ENCODE measurements at places on chromosomes 13 and 19.
A peak's percentile ranks its signal among the peaks of the same experiment; 100 is the strongest.

GRCh38 chr13:97067017-97067895 is 73.0 kb upstream of the OXGR1 start:
- peak; percentile 7 for DNase-seq

GRCh38 chr19:55186080-55186479 is 6.0 kb upstream of the SYT5 start:
- DNase-seq: no peak

GRCh38 chr13:30755678-30756077 is 20.3 kb downstream of the ALOX5AP start:
- no peak for DNase-seq

- DNase-seq: no peak
Measured at GRCh38 chr13:31769575-31769974, 30.2 kb downstream of the RXFP2 start.

DNA sequence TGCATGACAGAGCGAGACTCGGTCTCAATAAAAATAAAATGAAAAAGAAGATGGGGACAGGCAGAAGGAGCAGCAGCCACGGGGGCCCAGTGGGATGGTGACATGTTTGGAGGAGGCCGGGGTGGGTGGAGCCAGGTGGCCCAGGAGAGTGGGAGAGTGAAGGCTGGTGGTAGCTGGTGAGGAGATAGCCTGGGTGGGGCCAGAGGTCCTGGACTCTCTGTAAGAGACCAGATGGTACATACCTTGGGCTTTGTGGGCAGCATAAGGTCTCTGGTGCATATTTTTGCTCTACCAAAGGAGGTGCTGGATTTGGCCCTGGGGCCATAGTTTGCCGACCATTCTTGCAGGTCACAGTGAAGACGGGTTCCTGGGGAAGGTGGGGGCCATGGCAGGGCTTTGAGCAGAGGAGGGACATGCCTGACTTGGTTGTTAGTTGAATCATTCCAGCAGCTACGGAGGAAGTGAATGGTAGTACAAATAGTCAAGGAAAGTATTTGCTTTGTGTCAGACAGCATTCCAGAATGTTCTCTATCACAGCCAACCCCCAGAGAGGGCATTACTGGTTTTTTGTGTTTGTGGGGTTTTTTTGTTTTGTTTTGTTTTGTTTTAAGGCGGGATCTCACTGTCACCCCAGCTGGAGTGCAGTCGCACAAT is 69.1 kb downstream of the ARHGEF18 start:
- no peak for DNase-seq

GRCh38 chr13:36819739-36820090 is 693 bp downstream of the RFXAP start:
- DNase-seq: peak; percentile 4

DNA sequence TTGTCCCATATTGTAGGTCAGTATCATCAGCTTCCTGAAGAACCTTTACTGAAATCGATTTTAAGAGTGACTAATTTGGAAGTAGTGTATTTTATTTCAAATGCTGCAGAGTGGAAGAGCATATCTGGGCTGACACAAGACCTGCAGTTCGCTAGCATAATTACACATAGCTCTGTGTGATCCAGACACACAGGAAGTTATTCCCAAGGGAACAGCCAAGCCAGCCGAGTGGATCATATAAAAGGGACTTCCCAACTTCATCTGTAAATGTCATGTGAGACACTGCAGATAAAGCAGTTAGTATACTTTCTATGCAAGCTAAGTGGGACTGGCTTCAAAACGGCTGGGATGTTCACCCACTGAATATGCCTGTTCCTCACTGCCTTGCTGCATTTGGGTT is 760.4 kb downstream of the SLITRK1 start:
- DNase-seq: no peak

DNA sequence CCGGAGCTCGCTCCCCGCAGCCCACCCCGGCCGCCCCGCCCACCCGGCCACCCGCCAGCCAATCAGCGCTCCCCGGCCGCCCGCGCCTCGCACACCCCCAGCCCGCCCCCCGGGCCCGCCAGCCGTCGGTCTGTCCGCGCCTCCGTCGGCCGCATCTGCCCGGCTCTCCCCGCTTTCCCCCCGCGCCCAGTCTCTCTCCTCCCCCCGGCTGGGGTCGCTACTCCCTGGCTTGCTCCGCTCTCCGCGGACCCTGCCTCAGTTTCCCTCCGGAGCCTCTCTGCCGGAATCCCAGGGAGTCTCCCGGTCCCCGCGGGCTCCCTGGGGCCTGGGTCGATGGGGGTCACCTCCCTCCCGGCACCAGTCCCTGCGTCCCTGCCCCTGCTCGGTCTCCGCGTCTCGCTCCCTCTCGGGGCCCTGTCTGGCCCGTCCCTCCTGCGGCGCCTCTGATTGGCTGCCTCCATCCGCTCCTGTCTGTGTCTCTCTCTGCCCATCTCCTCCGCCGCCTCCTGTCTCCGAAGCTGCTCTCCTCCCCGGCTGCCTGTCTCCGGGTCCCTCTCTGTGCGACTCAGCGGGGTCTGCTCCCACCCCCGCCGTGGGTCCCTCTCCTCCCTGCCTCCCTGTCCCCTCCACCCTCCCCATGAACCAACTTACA is 484 bp downstream of the IL11 start:
- DNase-seq: peak; percentile 90

- peak; percentile 61 for DNase-seq
Measured at GRCh38 chr13:43132257-43132656, 108.9 kb downstream of the DNAJC15 start.

DNA sequence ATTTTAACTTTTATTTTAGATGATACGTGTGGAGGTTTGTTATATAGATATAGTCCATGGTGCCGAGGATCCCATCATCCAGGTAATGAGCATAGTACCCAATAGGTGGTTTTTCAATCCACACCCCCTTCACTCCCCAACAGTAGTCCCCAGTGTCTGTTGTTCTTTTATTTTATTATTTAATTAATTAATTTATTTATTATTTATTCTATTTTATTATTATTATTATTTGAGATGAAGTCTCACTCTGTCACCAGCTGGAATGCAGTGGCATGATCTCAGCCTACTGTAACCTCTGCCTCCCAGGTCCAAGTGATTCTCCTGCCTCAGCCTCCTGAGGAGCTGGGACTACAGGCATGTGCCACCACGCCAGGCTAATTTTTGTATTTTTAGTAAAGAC is 2086.2 kb downstream of the PCDH9 start:
- no peak for DNase-seq

- DNase-seq: no peak
Measured at GRCh38 chr13:100738176-100738855, 63.7 kb upstream of the TMTC4 start.

DNA sequence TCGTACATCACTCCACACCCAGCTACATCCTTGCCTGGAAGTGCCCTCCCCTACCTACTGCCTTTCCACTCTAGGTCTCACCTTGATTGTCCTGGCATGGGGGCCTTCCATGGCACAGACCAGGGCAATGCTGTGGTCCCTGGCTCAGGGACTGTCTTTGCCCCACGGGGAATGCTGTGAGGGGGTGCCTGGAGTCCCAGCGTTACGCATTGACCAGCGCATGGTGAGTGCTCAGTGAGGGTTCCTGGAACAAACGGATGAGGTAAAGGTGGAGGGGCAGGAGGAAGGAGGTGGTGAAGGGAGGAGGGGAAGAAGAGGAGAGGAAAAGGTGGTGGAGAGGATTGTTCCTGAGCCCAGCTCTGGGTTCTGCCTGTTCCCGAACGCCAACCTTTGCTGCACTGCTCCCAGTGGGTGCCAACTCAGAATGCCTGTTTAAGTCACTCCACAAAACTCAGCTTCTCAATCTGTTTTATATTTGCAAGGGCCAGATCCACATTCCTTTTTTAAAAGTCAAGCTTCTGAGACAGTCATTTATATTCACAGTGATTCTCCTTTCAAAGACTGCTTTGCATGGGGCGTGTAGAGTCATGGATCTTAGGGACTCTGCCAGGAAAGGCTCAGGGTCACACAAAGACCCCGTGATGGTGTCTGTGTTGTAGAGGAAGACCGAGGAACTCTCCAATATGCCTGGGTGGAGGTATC is 40.8 kb downstream of the CHST8 start:
- DNase-seq: no peak

DNA sequence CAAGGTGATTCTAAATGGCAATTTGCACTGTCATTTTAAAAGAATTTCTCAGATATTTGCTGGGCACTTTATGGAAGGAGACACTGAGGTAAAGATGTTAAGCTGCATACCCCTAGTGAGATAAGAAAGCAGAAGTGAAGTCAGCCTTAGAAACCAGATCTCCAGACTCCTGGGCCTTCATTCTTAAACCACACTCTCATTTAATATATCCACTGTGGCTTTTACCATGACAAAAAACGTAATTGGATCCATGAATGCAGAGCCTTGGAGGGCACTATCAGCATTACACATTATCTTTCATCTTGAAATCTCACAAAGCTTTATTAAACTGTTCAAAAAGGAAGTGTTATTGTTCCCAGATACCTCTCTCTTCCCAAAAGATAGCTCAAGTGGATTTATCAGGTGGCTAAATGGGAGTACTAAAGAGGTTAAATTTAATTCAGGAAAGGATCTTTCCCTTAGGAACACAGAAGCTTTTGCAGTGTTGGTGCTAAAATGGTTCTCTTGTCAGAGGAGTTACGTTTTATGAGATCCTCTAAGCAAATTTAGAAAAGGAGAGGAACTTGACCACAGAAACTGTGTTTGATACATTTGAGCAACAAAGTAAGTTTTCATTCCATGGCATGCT is 1060.4 kb downstream of the EFNB2 start:
- DNase-seq: no peak

DNA sequence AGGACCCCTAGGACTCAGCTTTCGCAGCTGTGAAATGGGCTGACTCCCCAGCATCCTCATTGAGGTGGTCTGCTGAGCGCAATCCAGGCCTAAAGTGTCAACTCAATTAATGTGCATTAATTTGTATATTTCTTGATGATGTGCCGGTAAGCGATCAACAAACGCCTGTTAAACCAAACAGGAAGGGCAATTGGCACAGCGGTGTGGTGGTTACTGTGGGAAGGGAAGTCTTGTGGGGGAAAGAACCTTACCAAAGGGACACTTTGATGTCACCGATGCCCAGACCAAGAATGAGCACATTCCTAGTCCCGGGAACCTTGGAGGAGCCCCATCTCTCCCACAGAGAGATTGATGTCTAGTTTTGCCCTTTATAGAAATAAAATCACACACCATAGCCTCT is 1.6 kb downstream of the JAK3 start:
- no peak for DNase-seq

GRCh38 chr19:2453431-2454025 is 3.2 kb downstream of the LMNB2 start:
- no peak for DNase-seq

- no peak for DNase-seq
Measured at GRCh38 chr13:90872491-90873025, 474.9 kb upstream of the MIR17HG start.

- DNase-seq: no peak
Measured at GRCh38 chr13:51541037-51541436, 43.2 kb upstream of the WDFY2 start.

- no peak for DNase-seq
Measured at GRCh38 chr13:113537909-113538688, 46.5 kb upstream of the TFDP1 start.

GRCh38 chr19:37654629-37655300 is 500 bp downstream of the ZFP30 start:
- peak; percentile 42 for DNase-seq

GRCh38 chr13:75986818-75987217 is 350.7 kb downstream of the LMO7 start:
- DNase-seq: no peak

- DNase-seq: no peak
Measured at GRCh38 chr13:112887151-112887550, 81.9 kb upstream of the MCF2L start.

DNA sequence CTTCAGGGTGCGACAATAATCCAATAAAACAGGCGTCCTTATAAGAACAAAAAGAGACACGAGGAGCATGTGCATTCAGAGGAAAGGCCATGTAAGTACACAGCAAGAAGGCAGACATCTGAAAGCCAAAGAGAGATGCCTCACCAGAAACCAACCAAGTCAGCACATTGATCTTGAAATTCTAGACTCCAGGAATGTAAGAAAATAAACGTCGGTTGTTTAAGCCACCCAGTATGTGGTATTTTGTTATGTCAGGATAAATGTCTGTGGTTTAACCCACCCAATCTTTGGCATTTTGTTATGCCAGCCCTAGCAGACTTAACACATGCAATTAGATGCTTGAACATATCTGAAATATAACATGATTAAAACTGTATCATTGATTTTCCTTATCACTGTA is 452.0 kb downstream of the SLITRK6 start:
- peak; percentile 5 for DNase-seq

DNA sequence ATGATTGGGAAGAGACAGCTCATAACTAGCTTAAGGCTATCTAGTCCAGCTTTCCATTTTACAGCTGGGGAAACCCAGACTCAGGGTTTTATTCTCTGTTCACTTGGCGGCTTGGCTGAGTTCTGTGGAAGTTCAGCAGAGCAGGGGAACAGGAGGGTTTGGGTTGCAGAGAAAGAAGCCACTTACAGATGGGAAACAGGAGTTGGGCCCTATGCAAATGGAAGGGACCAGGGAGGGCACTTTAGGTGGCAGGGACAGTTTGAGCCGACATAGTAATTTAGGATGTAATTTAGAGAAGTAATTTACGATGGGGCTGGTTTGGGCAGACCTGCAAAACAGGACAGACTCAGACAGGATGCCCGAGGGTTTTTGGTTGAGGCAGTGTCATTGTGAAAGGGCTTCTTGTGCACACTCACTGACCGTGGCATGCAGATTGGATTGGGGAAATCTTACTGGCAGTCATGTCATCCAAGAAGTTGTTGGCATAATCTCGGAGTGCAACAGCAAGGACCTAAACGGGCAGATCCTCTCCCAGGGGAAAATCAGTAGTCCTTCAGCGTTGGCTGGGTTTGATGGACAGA is 47.3 kb upstream of the GPR183 start:
- DNase-seq: no peak

DNA sequence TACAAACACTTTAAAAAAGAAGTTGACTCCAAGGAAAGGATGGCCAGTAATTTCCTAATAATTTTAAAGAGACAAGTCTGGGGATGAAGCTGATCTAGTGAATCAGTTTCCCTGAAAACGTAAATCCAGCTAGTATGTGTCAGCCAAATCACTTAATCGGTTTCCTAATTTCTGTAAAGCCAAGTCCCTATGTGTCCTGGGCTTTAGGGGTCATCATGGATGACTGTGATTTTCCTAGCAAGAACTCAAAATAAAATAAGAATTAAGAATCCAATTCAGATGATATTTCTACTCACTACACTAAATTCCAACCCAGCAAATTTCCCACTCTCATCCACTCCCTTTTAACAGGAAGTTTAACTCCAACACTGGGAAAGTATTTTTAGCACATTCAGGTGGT is 35.9 kb downstream of the ELF1 start:
- no peak for DNase-seq

GRCh38 chr19:14770944-14771839 is 7.2 kb downstream of the ADGRE2 start:
- no peak for DNase-seq

- no peak for DNase-seq
Measured at GRCh38 chr13:54750521-54750920, 1721.9 kb downstream of the OLFM4 start.

GRCh38 chr13:28475916-28476725 is 18.8 kb downstream of the FLT1 start:
- peak; percentile 15 for DNase-seq

- DNase-seq: no peak
Measured at GRCh38 chr19:47445527-47445926, 26.2 kb downstream of the SLC8A2 start.

GRCh38 chr13:98486412-98486811 is 90.5 kb downstream of the STK24 start:
- DNase-seq: no peak

- no peak for DNase-seq
Measured at GRCh38 chr13:46315491-46316075, 71.5 kb downstream of the RUBCNL start.

All from urothelium cell line (cell line).